ENCODE measurements at places on chromosomes 5 and 9.

- DNase-seq = no peak
These were observed 103.5 kb upstream of the IQGAP2 start for GRCh38 chr5:76299592-76299991.

DNA sequence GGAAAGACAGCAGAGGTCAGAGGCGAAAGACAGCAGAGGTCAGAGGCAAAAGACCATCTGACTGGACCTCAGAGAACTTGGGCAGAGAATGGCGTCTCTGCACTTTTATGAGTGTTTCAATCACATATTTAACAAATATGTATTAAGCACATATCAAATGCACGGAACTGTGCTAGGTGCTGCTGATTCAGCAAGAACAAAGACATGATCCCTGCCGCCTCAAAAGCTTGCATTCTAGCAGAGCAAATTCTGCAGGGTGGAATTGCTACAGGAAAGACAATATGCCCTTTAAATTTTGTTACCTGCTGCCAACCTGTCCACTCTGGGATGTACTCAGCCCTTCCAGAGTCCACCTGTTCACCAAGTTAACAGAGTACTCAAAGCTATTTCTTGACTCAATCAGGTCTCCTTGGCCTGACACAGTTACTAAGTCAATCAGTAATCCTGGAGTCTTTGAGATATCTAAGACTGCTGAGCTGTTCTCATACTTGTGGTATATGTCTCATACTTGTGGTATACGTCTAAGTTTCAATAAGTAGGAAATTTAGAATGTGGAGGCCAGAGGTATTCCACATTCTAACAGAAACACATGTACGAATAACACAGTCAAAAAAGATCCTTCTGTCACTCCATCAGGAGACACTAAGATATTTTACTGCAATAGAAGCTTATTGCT, 131.8 kb downstream of the GNAQ start:
- DNase-seq = no peak

- DNase-seq = no peak
These were observed 4.2 kb downstream of the MEGF10 start for GRCh38 chr5:127294829-127295228.

GRCh38 chr9:95822583-95823431, 52.7 kb upstream of the ERCC6L2 start:
- peak; percentile 11 for DNase-seq

- no peak for DNase-seq
These were observed 31.5 kb downstream of the STK10 start for GRCh38 chr5:172156541-172156994.
